Activated CD4-positive, alpha-beta T cell treated with anti-CD3 and anti-CD28 coated beads, Interleukin-2, Interleukin-6, amounts not matched to agents 100 ng/mL and 50 ng/mL, durations not matched to agents 16 hours and 8 hours (primary cell): ENCODE measurements at places on chromosomes 4 and X.

- no peak for DNase-seq
These were observed 79.5 kb downstream of the FAM184B start for GRCh38 chr4:17701882-17702281.

GRCh38 chr4:68797618-68798017, 18.2 kb upstream of the UGT2B10 start:
- no peak for DNase-seq

- DNase-seq = no peak
These were observed 70.8 kb upstream of the PGRMC2 start for GRCh38 chr4:128358231-128358912.

DNA sequence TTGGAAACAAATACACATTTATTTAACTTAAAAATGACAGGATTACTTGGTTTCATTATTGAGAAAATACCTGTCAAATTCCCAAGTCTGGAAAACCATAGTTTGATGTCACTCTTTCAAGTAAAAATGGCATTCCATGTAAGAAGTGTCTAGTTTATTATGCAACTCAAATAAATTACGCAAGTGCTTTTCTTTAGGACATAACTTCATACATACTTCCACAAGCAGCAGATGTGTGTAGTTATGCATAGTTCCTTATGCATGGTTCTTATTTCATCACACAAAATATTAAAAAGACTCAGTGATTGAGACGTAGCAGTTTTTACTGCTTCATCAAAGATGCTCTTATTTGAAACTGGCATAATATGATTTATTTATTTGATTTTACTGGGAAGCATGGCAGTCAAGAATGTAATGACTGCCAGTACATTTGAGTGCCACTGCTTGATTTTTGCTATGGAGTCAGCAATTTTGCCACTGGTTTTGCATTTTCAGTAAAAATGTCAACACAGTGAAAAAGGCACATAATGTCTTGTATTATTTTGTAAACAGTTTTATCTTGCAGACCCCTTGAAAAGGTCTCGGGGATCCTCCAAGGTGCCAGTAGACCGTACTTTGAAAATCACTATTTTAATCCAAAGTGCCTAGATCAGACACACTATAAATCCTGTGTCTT, 62.1 kb downstream of the CLCN3 start:
- no peak for DNase-seq

DNA sequence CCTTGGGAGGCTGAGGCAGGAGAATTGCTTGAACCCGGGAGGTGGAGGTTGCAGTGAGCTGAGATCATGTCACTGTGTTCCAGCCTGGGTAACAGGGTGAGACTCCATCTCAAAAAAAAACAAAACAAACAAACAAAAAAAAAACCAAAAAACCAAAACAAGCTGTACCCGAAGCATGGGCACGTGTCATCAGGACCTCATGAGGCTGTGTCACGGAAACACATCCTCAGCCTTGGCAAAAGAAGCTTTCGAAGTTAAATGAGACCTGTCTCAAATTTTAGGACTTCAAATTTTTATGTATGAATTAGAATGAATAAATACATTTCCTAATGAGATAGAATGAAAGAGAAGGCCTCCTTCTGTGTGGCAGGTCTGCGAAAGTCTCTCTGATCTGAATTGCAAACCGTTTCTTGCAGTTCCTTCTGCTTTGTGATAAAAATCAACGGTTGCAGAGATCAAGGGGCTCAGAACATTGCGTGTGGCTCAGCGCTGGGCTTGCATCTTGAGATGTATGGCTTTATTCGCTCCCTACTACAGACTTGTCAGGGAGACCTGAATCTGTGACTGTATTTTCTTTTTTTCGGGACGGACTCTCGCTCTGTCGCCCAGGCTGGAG, 19.5 kb upstream of the CRLF2 start:
- DNase-seq = no peak

DNA sequence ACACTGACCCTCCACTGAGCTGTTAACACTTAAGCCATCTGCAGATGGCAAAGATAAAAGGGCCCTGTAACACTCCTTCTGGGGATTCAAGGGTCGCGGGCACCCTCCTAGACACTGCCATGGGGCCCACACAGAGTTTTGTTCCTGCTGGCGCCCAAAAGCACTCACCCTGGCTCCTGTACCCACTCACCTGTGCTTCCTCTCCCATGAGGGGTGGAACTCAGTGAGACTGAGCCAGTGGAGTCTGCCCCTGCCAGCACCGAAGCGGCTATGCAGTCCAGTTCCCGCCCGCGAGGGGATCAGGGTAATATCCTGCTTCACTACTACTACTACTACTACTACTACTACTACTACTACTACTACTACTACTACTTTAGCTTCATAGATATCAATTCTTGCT, 312.1 kb upstream of the FTHL17 start:
- no peak for DNase-seq

GRCh38 chr4:38570647-38571276, 93.2 kb upstream of the KLF3 start:
- no peak for DNase-seq

DNA sequence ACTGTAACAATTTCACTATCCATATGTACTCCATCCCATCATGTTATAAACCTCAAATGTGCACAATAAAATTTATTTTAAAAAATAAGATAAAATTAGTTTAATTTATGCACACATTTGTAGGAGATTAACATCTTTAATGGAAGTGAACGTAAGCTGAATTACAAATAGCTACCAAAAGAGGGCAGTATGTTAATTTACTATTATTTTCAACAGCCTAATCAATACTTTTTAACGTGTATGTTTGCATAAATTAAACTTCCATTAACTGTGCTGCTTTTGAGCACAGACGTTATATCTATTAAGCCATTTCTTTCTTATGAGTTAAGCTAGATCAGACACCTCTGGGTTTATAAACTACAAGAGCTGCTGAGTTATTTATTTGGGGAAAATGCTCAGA, 56.5 kb upstream of the PHKA2 start:
- DNase-seq = no peak

DNA sequence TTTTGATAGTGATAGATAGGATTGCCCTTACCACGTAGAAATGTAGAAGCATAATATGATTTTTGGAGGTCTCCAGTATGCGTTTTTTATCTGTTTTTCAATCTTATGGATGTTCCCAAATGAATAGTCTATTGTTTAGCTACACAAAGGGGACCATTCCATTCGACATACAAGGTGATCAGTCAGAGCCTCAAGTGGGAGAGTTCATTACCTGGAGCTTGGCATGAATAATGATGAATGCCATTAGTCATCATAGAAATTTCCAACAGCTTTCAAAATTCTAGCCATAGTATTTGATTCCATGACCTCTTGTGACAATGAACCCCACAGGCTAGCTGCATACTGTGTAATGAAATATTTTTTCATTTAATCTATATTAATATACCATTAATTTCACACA, 123.6 kb downstream of the PDHA2 start:
- no peak for DNase-seq

DNA sequence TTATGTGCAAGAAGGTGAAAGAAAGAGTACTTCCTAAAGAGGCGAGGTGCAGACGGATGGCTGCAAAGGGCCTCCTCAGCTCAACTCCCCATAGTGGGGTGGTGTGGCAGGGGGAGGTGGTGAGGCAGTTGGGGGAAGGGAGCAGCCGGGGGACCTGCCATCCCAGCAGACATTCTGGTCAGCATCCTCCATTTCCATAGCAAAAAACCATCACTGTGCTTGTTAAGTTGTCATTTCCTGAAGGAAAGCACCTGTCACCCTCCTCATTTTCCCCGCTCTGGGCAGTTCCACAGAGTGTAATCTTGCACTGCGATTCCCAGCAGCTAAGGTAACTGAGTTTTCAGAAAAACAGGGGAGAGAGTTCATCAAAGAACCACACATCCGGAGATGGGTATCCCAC, 51.5 kb downstream of the TSPAN5 start:
- no peak for DNase-seq

GRCh38 chrX:50827996-50828395, 14.0 kb upstream of the SHROOM4 start:
- no peak for DNase-seq

DNA sequence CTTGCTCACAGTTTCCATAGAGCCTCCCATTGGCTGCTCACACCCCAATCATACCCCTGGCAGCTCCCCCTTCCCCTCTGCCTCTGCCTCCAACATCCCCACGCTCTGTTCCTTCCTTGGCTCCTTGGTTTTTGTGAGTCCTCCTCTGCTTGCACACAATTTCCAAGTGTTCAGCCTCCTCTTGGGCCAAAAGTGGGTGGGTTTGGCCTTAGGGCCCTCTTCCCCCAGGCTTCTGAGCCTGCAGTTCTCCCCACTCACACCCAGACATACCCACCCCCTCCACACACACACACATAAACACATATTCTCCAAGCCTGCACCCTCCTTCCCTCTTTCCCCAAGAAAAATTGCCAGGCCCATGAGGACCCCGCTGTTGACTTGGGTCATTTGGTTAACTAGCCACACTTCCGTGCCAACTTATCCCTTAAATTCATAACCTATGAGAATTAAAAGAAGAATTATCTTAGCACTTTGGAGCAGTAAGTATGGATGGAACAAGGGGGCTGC, 4.5 kb downstream of the APLN start:
- DNase-seq = no peak

- no peak for DNase-seq
These were observed 34.4 kb upstream of the C4orf50 start for GRCh38 chr4:6052679-6053078.

- DNase-seq = no peak
These were observed 15.2 kb upstream of the SCOC start for GRCh38 chr4:140358281-140358680.

- DNase-seq = no peak
These were observed 5.9 kb downstream of the UGDH start for GRCh38 chr4:39521253-39521919.

DNA sequence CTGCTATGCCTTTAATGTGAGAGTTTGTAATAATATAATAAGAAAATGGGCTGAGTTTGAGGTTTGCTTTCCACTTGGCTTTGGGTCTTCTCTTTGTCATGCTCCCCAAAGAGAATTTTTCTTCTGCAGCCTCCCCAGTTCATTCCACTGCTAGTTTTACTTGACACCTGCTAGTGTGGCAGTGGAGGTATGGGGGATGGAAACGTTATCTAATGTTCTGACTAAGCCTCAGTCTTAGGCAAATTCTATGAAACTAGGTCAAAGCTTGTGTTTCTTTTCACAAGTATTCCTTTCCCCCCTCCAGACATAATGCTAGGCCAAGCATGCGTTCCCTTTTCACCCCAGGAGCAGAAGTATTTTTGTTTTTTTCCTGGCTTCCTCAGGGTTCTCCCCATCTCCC, 67.5 kb downstream of the PPP1R2C start:
- DNase-seq = no peak

GRCh38 chrX:150196285-150196684, 166.8 kb upstream of the MAMLD1 start:
- DNase-seq = no peak

GRCh38 chr4:80812145-80812544, 218.4 kb upstream of the BMP3 start:
- no peak for DNase-seq

- no peak for DNase-seq
These were observed 27.0 kb downstream of the OTUD4 start for GRCh38 chr4:145153181-145153903.

DNA sequence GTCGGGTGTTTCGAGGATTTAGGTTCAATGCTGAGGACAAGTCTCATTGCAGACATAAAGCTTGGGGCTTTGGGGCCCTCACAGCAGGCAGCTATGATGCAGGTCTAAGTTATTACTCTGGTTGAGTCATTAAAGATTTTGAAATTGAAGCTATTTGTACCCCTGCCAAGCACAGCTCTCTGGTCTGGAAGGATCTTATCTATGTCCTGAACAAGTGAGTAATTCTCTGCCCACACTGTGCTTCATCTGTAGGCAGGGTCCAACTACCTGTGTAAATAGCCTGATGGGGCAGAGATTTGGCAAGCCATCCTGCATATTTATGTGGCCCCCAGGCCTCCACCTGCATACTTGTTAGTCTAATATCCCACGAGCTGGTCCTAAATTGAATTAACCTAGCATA, 41.4 kb upstream of the MAGEA4 start:
- no peak for DNase-seq

GRCh38 chrX:130836447-130836846, 66.6 kb downstream of the ENOX2 start:
- DNase-seq = no peak

- no peak for DNase-seq
These were observed 137.4 kb downstream of the NSUN7 start for GRCh38 chr4:40886931-40887763.
